ENCODE measurements at places on chromosomes 6 and 20.

DNA sequence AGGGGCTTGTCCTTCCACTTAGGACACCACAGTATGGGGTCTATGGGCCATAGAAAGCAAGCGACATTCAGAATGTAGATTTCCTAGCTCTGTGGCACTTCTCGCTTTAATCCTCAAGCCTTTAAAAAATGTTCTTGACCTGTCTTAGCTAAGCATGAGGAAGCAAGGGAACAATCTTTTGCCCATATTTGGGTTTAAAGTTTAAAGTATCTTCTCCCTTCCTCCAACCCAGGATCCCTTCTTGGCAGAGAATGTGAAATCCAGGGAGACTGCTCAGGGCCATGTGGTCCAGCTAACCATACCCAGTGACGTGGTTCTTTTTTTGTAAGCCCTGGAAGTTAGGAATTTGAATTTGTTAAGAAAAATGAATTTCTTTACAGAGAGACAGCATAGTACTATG lies 289.9 kb downstream of the BTBD9 start:
- no peaks in the 10 kb centered on the region for H3K36me3 ChIP-seq
- H3K4me1 ChIP-seq: no peaks in the 10 kb centered on the region
- DNase-seq: no peak
- H3K4me3 ChIP-seq: no peak overlapping the region

DNA sequence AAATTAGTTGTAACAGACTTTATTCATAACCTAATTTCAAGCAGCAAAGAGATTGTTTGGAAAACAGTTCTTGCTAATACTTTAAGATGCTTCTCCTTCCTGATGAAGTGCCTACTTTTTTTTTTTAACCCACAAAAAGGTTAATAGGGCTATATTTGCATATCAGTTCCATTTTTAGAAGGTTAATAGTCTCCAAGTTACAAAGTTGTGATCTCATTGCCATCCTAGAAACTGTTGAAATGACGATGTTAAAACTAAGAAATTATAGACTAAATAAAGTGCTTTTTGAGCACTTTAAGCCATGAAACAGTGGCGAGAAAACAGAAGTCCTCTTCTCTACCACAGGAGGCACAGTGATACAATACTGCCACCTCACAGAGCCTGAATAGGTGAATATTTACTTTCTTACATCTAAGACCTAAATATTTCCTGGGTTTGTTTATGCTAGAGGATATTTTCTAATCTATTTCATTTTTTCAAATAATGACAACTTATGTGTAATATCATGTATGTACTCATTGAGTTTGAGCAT lies 5.3 kb downstream of the RNF144B start:
- H3K27me3 ChIP-seq: no peaks in the 10 kb centered on the region
- no peak for DNase-seq
- no peak overlapping the region for H3K4me3 ChIP-seq
- peaks cover 39% of the 10 kb centered on the region for H3K4me1 ChIP-seq

GRCh38 chr6:154602296-154602695 lies 91.8 kb upstream of the CNKSR3 start:
- no peak overlapping the region for H3K4me3 ChIP-seq
- H3K36me3 ChIP-seq: no peaks in the 10 kb centered on the region
- H3K27ac ChIP-seq: no peak overlapping the region
- peaks cover 38% of the 10 kb centered on the region for H3K4me1 ChIP-seq
- no peak for DNase-seq

- no peak overlapping the region for H3K4me3 ChIP-seq
Measured at GRCh38 chr6:14428269-14428668, 310.7 kb downstream of the CD83 start.

DNA sequence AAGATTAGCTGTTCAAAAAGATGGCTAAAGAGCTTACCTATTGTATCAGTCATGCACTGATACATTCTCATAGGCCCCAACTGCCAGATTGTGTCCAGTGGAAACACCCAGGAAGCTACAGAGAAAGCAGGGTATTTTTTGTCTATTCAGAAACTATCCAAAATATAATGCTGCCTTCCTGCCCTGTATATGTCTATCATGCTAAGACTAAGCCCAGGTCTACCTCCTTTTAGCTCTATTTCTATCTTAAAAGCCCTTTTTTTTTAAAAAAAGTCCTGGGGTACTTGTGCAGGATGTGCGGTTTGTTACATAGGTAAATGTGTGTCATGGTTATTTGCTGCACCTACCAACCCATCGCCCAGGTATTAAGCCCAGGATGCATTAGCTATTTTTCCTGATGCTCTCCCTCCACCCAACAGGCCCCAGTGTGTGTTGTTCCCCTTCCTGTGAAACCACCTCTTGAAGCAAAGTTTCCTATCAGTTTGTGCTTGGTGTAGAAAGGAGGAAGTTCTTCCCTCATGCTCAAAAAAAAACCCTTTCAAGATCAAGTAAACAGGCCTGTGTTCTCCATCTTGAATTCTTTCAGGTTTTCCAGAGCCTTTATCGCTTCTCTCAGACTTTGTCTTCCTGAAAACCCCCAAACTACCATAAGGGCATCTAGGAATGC lies 514 bp downstream of the DEFB129 start:
- peaks cover 22% of the 10 kb centered on the region for H3K4me1 ChIP-seq
- peaks cover 2% of the 10 kb centered on the region for H3K27me3 ChIP-seq
- H3K27ac ChIP-seq: peak overlapping the region; percentile 37
- no peaks in the 10 kb centered on the region for H3K36me3 ChIP-seq

DNA sequence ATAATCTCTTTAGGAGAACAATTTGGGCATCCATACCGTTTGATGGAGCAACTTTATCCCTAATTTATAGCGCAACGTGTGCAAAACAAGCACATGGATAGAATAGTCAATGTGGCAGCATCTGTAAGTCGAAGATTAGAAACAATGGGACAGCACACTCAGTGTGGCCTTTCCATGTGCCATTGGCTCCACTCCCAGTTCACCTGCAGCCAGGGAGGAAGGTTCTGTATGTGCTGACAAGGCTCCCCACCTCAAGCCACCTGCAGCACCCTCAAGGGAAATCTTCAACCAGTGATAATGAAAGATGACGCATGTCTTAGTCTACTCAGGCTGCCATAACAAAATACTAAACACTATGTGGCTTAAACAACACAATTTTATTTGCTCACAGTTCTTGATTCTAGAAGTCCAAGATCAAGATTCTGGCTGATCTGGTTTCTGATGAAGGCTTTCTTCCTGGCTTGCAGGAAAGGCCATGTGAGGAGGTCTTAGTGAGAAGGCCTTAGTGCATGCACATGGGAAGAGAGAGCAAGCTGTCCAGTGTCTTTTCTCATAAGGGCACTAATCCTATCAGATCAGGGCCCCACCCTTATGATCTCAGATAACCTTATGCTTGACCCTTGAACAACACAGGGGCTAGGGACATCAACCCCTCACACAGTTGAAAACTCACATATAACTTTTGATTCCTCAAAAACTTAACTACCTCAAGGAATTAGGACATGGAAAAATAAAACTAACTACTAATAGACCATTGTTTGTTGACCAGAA lies 34.9 kb upstream of the SHLD1 start:
- no peak for DNase-seq
- no peaks in the 10 kb centered on the region for H3K27me3 ChIP-seq
- no peak overlapping the region for H3K4me3 ChIP-seq
- peak overlapping the region; percentile 75 for H3K27ac ChIP-seq
- no peaks in the 10 kb centered on the region for H3K36me3 ChIP-seq

- H3K27me3 ChIP-seq: no peaks in the 10 kb centered on the region
- no peaks in the 10 kb centered on the region for H3K36me3 ChIP-seq
- DNase-seq: peak; percentile 68
- peak overlapping the region; percentile 78 for H3K27ac ChIP-seq
- peaks cover 60% of the 10 kb centered on the region for H3K4me1 ChIP-seq
- H3K4me3 ChIP-seq: peak overlapping the region; percentile 63
Measured at GRCh38 chr6:42368181-42368580, 83.5 kb downstream of the TRERF1 start.

DNA sequence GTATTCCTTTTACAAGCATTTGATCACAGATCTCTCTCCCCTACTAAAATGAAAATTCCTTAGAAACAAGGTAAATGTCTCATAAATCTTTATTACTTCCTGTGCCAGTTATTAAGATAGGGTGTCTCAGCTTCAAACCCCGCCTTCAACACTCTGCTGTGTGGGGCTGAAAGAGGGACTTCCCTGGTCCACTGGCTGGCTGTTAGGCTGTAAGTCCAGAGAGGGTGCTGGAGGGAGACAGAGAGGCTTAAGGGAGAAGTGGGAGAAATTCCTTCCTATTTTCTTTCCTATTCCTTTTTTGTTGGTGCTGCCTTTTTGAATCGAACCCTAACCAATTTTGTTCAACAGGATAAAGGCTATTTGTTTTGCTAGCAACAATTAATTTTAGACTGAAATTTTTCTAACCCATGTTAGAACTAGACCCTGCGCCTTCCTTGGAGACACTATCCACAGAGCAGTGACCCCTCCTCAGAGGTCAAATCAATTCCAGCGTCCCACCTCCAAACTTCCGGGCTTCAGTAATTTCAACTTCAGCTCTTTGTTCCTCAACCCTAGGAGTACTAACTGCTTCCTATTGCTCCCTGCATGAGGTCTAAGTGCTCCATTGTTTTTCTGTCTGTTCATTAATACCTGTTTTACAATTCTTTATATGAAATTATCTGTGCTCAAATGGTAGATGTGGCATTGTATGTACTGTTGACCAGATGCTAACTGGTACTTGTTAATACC lies 207.5 kb upstream of the OPRM1 start:
- H3K4me1 ChIP-seq: no peaks in the 10 kb centered on the region
- DNase-seq: no peak
- no peak overlapping the region for H3K27ac ChIP-seq
- no peak overlapping the region for H3K4me3 ChIP-seq
- no peaks in the 10 kb centered on the region for H3K27me3 ChIP-seq
- H3K36me3 ChIP-seq: no peaks in the 10 kb centered on the region

DNA sequence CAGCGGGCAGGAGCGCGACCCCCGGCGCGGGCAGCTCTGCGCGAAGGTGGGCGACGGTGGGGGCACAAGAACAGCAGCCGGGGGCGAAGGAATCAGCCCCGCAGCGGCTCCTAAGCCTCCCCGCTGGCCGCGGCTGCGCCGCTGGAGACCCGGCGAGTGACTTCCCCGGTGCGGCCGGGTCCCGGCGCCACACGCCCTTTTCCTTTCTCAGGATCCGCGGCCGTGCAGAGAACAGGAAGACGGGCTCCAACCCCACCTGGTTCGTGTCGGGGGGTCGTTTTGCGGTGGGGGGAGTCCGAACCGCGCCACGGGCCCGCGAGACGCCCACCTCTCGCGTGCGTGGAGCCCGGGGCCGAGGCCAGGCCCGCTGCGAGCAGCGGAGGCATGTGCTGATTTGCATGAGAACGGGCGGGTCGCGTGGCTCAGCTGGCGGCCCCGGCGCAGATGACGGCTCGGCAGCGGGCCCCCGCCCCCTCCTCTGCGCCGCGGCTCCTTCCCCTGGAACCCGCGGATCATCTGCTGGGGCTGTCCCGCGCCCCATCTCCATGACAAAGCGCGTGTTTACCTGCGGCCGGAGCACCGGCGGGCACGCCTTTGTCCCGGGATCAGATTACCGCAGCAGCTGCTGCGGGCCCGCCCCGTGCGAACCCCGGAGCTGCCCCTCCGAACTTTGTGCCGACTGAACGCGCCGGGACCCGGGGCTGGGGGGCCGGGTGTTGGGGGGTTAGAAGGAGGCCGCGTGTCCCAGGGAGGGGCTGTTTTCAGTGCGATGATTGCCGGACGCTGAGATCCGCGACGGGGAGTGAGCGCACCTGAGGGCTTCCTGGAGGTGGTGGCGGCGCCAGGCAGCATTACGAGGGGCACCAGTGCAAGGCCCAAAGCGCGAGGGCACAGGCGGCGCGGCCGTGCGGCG lies 4.9 kb upstream of the DLL1 start:
- DNase-seq: peak; percentile 60
- peak overlapping the region; percentile 63 for H3K4me3 ChIP-seq
- no peak overlapping the region for H3K27ac ChIP-seq
- H3K4me1 ChIP-seq: peaks cover 38% of the 10 kb centered on the region
- peaks cover 67% of the 10 kb centered on the region for H3K27me3 ChIP-seq

DNA sequence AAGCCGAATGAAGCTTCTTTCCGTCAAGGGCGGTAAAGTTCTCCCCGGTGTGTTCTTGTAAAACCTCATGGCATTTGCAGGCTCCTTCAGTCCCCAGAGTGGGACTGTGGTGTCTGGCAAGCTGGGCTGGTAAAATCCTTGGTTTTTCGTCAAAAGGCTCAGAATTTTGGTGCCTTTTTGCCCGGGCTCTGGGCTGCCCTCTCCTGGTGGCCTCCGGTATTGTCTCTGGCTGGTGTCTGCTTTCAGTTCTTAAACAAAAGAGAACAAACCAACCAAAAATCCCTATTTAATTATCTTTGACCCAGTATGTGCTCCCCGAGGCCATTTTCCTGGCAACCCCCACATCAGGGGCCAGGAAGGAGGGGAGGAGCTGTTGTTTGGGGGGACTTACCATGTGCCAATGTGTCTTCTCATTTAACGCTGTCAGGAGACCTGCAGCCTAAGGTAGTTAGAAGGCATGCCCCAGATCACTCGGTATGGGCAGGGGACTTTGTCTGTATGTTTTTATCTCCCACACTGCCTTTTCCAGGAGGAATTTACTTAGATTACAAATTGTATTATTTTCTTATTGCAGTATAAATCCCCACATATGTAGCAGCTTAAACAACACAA lies 11.1 kb downstream of the CDH4 start:
- H3K36me3 ChIP-seq: no peaks in the 10 kb centered on the region
- H3K4me1 ChIP-seq: no peaks in the 10 kb centered on the region
- H3K4me3 ChIP-seq: no peak overlapping the region
- peak; percentile 47 for DNase-seq
- peaks cover 4% of the 10 kb centered on the region for H3K27me3 ChIP-seq

- no peak for DNase-seq
- peaks cover 14% of the 10 kb centered on the region for H3K27me3 ChIP-seq
- H3K4me1 ChIP-seq: peaks cover 9% of the 10 kb centered on the region
Measured at GRCh38 chr6:116019428-116019827, 41.3 kb downstream of the FRK start.

DNA sequence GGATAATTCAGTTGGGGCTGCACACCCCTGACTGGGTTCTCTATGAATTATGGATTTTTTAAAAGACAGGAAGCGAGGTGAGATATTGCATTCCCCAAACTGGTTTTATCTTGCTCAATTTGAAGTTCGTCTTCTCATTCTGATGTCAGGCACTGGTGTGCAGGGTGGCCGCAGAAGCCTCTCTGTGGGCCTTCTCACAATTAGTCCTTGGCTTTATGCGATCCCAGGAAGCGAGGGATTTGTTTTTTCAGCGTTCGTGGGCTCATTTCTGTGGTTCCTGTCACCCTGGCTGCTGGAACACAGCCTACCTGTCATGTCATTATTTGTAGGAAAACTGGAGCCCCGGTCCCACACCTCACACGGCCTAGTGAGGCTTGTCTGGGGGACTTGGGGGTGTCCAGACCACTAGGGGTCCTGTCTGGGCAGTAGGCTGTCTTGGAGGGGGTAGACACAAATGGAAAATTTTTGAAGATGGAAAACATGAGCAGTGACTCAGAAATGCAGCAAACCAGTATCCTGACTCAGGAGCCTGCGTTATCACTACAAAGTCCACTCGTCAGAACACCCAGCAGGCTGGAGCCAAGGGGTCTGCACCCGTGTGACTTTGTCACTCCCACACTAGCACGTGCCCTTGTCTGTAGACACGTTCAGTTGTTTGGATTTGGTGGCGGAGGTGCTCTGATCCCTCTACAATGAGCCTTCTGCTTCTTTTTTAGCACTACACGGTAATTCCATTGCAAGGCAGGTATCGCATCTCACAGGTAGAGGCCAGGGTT lies 42.2 kb downstream of the GNAS-AS1 start:
- H3K27ac ChIP-seq: no peak overlapping the region
- peaks cover 54% of the 10 kb centered on the region for H3K27me3 ChIP-seq
- H3K36me3 ChIP-seq: no peaks in the 10 kb centered on the region
- no peak for DNase-seq

GRCh38 chr20:61731363-61732181 lies 334.1 kb downstream of the TAF4 start:
- H3K27me3 ChIP-seq: peaks cover 2% of the 10 kb centered on the region
- no peaks in the 10 kb centered on the region for H3K4me1 ChIP-seq
- no peaks in the 10 kb centered on the region for H3K36me3 ChIP-seq
- no peak overlapping the region for H3K4me3 ChIP-seq
- DNase-seq: no peak
